ENCODE measurements at places on chromosomes 11 and 22. TPM values are rescaled to one million over a fixed set of nuclear protein-coding genes. Genes with fewer than 3 reads are reported as not detected.

MYEOV gene
- total RNA-seq, result 1.2 TPM

RNF214 gene
- 10.7 TPM for total RNA-seq

C1QTNF4 gene
- 0.17 TPM for total RNA-seq

GAL3ST1 gene
- total RNA-seq, result 0.23 TPM

PIWIL4 gene
- total RNA-seq, result 4.6 TPM

NLRP10 gene
- total RNA-seq, result 6.7 TPM

NPAS4 gene
- not detected for total RNA-seq

PRODH gene
- total RNA-seq, result under 0.01 TPM

C1QTNF6 gene
- total RNA-seq, result 13.7 TPM

GLYATL2 gene
- 1.1 TPM for total RNA-seq

RNF121 gene
- 49.9 TPM for total RNA-seq

CCDC82 gene
- total RNA-seq, result 16.9 TPM

LSP1 gene
- 0.66 TPM for total RNA-seq

C11orf52 gene
- 0.23 TPM for total RNA-seq

TRPC6 gene
- total RNA-seq, result 0.89 TPM

COPB1 gene
- 299 TPM for total RNA-seq

MS4A4E gene
- total RNA-seq, result not detected

PHLDA2 gene
- total RNA-seq, result 5.8 TPM

MPZL2 gene
- total RNA-seq, result 0.56 TPM

PDE3B gene
- 2.8 TPM for total RNA-seq

TCF20 gene
- 25.4 TPM for total RNA-seq

RAG1 gene
- 0.65 TPM for total RNA-seq

MPEG1 gene
- total RNA-seq, result not detected

GSTT4 gene
- 0.07 TPM for total RNA-seq

CCDC116 gene
- total RNA-seq, result 0.20 TPM

ATF4 gene
- total RNA-seq, result 214 TPM

PAX6 gene
- not detected for total RNA-seq

TP53I11 gene
- 55.1 TPM for total RNA-seq

PRG3 gene
- not detected for total RNA-seq

TRPM5 gene
- not detected for total RNA-seq

MOGAT2 gene
- not detected for total RNA-seq
